SK-N-DZ (cell line): ENCODE measurements at places on chromosomes 5 and 9.
A peak's percentile ranks its signal among the peaks of the same experiment; 100 is the strongest.

DNA sequence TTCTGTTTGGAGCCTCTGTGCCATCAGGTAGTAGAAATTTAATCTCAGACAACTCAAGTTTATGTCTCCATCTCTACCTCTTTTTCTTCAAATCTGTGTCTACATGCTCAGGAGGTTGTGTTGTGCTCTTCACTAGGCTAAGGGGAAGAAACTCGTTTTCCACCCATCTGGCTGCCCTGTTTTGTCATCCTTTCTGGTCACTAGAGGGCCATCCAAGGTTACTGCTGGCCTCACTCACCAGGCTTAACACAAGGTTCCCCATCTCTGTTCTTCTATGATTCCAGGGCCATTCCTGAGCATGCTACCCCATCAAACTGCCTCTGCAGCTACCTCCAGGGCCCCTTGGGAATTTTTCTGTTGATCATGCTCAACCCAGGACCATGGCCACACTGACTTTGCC, 213.3 kb upstream of the FBXL7 start:
- peak; percentile 45 for DNase-seq

GRCh38 chr5:73370095-73370494, 78.5 kb downstream of the FOXD1 start:
- no peak for DNase-seq

- no peak for DNase-seq
Observed at GRCh38 chr5:53726121-53726520, 165.7 kb downstream of the NDUFS4 start.

DNA sequence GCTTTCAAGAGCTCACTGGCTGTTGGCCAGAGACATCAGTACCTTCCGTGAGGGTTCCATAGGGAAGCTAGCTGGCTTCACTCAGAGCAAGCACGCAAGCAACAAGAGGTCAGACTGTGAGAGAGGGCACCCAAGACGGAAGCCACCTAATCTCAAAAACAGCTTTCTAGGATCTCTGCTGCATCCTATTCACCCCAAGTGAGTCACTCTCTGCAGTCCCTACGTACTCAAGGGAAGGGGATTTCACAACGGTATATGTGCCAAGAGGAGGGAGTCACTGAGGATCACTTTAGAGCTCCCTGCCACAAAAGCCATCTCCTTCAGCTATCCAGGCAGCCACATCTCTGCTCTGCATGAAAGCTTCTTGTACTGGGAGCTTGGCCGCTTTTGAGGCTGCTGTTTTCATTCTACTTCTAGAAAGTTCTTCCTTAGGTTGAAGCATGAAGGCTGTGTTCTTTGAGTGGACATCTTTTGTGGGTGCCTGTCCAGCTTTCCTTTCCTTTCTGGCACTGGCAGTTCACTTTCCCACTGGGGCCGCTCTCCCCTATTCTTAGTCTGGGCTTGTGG, 249.5 kb downstream of the MAN2A1 start:
- no peak for DNase-seq

GRCh38 chr5:8458038-8458383, 589.1 kb downstream of the MTRR start:
- peak; percentile 15 for DNase-seq

- DNase-seq: no peak
Observed at GRCh38 chr9:133520121-133520835, 4.5 kb downstream of the MYMK start.

GRCh38 chr9:26684029-26684428, 208.6 kb downstream of the CAAP1 start:
- DNase-seq: peak; percentile 4

- no peak for DNase-seq
Observed at GRCh38 chr5:139686706-139687441, 38.7 kb downstream of the CXXC5 start.

DNA sequence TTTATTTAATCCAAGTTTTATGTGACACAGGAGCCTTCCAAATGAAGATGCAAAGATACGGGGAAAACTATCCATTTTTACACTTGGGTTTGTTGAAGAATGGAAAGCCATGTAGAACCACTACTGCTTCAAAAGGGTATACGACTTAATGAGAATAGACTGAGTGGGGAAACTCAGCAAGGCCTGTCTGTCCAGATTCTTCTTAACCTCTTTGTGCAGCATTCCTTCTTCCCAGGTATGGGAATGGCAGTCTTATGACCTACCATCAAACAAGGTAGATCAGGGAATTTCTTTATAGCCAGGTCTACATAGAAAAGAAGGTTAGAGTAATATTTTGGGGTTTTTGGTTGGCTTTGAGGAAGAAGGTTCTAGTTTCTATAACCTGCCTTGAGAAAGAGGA, 23.4 kb downstream of the APTX start:
- no peak for DNase-seq

DNA sequence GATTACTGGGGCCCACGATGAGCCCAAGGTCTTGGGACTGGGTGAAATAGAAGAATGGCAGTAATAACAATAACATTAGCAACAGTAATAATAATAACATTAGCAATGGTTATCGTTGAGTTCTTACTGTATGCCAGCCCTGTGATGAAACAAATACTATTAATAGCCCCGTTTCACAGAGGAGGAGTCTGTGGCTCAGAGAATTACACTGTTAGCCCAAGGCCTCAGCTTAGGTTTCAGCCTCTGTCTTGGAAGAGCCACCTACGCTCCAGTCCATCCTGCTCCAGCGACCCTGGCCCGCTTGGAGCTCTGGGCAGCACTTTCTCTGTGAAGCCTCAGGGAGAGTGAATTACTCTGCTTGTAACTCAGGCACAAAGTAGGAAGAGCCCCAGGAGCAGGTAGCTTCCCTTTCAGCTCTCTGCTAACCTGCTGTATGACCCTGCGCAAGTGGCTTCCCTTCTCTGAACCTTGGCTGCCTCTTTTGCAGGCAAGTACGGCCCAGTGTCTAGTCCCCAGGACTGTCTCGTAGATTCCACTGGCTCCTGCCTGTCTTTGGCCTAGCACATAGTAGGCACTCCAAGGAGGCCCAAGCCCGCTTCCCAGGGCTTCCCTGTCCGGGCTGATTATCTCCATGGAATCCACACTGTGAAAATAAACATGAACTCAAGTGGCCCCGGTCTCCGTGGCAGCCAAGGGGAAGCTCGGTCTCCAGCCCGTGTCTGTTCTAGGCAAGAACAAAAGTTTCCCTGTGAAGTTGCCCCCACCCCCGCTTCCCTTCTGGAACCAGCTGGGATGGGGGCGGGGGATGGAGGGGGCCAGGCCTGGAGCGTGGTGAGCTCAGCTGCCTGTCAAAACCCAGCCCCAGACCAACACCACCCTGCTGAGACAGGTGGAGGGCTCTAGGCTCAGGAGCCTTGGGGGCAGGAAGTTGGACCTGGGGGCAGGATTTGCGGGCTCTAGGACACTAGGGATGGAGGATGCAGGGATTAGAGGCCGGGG, 26.2 kb upstream of the LMX1B start:
- no peak for DNase-seq

GRCh38 chr9:137672907-137673791, 54.3 kb downstream of the EHMT1 start:
- DNase-seq: peak; percentile 64

GRCh38 chr5:74761241-74761640, 5.7 kb downstream of the GFM2 start:
- no peak for DNase-seq

DNA sequence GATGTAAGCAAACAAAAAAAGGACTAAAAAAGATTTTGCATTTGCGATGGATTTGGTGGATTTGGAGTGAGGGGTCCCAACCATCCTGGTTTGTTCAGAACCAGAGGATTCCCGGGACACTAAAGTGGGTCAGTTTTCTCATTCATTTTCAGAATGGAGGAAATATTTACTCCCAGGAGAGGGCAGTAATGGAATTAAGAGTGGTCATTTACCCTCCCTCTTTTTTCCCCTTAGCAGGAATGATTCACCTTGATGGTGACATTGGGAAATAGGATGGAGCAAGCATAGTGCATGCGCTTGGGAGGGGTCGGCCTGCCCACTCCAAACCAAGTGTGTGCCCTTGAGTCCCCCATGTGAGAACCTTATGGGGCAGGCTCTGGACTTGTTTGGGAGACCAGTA, 164.2 kb upstream of the PUM3 start:
- DNase-seq: no peak

GRCh38 chr5:107781451-107781850, 110.7 kb upstream of the EFNA5 start:
- no peak for DNase-seq
